Activated T-cell treated with anti-CD3 and anti-CD28 coated beads for 4 hours (primary cell): ENCODE measurements at places on chromosomes 5 and 9.
A peak's percentile ranks its signal among the peaks of the same experiment; 100 is the strongest.

DNA sequence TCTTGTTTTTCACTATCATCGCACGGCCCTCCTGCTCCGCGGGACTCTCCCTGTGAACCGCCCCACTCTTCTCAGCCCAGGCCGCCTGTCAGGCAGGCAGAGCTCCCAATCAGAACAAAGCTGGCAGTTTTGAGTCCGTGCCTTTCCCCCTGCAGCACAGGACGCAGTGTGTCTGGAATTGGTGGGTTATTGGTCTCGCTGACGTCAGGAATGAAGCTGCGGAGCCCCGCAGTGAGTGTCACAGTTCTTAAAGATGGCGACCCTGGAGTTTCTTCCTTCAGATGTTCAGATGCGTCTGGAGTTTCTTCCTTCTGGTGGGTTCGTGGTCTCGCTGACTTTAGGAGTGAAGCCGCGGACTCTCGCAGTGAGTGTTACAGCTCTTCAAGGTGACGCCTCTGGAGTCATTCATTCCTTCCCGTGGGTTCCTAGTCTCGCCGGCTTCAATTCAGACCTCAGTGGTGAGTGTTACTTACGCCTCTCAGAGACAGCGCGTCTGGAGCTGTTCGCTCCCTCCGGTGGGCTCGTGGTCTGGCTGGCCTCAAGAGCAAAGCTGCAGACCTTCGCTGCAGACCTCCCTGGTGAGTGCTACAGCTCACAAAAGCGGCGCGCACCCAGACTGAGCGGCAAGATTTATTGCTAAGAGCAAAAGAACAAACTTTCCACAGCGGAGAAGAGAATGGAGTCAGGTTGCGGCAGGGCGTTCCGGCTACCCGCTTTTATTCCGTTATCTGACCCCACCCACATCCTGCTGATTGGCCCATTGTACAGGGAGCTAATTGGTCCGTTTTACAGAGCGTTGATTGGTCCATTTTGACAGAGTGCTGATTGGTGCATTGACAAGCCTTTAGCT, 7.4 kb downstream of the ZDHHC11B start:
- no peak for DNase-seq

GRCh38 chr5:89173528-89173927, 290.5 kb upstream of the MEF2C start:
- no peak for DNase-seq

- DNase-seq: no peak
These were observed 803.5 kb downstream of the TLE1 start for GRCh38 chr9:80885894-80886293.

DNA sequence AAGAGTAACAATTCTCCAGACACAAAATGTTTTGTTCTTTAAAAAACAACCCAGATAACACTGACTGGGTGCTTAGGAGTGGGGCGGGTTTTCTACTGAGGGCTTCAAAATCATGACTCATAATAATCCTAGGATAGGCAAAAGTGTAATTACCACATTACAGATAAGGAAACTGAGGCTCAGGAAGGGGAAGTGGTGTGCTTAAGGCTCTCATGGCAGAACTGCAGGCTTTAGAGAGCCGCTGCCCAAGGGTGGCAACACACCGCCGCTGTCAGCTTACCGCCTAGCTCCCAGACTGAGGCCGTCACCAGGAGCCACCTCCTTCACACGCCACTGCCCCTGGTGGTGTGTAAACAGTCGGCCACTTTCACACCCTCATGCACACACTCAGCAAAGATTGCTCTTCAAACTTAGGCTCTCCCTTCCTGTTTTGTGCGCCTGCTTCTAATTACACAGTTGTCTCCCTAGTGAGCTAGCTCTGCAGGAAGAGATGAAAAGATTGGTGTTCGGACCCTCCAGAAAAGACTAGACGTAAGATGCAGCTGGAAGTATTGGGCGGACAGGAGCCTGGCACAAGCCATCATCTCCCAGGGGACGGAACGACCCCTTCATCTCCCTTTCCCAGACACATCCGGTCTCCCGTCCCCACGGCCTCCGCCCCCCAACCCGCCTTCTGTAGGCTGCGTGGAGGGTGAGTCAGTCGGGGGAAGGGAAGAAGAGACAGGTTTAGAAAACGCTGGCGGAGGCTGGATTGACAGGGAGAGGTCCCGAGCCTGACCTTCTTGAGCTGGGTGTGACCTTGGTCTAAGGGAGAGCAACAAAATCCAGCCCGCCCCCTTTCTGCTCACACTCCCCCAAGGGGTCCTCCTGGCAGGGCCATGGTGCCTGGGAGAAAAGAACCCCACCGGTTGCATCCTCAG, 162.7 kb downstream of the SYK start:
- DNase-seq: no peak

DNA sequence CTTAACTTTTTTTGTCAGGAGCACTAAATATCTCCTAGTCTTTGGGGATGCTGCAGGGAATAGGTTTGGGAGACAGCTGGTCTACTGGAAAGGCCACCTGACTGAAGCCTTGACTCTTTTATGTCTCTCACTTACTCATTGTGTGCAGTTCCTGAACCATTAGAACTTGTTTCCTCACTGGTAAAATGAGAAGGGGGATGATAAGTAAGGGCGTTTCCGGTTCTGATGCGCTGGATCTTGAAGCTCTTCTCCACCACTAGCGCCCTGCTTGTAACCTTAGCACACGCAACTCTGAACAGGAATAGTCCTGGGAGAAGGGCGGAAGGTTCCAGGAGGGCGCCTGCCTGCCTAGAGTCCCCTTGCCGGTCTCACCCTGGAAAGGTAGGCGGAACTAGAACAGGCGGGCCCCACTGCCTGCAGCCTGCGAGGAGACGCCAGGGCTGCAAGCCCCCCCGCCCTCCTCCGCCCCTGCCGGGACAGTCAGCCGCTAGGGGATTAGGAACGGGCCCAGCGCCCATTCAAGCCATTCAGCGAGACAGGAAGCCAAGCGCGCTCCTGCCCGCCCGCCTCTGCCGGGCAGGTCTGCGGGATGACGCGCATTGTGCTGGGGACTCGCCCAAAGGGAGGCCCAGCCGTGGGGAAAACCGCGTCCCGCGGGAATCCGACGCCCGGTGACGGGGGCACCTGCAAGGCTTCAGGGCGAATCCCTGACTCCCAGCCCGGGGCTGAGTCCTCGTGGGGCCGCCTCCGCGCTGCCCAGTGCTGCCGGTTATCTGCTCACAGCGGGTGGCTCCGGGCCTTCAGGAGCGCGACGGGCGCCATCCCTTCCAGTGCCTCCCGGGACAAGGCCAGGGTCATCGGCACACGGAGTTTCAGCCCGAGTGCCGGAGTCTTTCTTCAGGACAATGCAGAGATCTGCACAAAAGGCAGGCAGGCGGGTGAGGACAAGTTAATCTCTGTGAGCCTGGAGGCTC, 44.0 kb upstream of the XPA start:
- peak; percentile 5 for DNase-seq

DNA sequence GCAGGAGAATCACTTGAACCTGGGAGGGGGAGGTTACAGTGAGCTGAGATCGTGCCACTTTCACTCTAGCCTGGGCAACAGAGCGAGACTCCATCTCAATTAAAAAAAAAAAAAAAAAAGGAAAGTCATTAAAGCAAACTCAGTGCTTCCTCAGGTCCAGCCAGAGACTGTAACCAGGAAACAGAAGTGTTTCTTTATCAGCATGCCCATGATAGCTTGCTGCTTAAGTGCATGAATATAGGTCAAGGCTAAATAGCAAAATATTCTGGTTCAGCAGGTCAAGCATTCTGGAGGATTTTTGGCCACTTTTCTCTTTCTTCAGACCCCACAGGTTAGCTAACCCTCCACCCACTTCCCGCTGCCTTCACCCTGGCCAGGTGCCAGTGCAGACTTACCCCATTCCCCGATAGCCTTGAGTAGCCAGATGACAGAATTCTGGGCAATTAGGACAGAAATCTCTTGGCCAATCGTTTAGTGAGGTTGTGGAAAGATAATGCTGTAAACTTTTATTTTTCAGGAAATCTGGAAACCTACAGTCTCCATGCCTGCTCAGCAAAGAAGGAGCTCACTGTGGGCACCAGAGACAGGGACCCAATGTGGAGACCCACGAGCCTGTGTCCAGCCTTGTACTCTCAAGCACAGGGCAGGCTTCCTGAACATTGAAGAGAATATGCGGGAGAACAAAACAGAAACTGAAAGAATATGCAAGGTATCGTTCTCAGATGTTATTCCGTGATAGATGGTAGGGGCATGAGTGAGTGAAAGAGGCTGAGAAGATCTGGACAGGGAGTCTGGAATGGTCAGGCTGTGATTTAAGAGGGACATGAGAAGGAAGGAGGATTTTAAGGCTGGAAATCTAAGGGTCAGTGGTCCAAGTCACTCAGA, 4.2 kb upstream of the UGT3A2 start:
- no peak for DNase-seq

GRCh38 chr5:52893105-52893504, 96.0 kb upstream of the ITGA2 start:
- DNase-seq: no peak

- DNase-seq: peak; percentile 61
These were observed 19.3 kb downstream of the CDKN2A start for GRCh38 chr9:21974722-21975409.

GRCh38 chr5:139844472-139845145, 49.0 kb downstream of the PSD2 start:
- DNase-seq: peak; percentile 57

GRCh38 chr5:81506900-81507588, 113.1 kb upstream of the ACOT12 start:
- DNase-seq: no peak

- DNase-seq: no peak
These were observed 65.3 kb upstream of the ADAMTS2 start for GRCh38 chr5:179410291-179411160.

GRCh38 chr5:71839096-71839884, 120.2 kb downstream of the CARTPT start:
- DNase-seq: no peak

DNA sequence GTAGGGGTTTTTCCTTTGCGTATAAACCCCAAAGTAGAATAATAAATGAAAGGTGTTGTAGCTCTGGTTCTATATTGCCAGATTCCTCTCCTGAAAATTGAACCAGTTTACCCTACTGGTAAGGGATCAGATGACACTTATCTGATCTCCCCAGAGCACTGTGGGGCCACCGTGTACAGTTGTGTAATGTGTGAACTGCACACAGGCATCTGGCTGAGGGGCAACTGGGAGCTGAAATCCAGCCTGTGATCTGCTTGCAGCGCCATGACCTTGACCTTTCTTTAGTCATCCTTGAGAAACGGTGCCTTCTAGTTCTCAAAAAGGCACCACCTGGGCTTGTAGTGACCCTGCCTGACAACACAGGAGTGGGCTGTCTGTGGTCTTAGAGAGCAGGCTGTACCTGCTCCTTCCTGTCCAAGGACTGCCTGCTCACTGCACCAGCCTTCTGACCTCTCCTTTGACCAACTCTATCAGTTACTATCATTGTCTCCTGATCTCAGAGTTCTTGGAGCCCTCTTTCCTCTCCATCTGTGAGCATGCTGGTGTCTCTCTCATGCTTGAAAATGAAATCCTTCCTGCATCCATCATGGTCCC, 40.2 kb downstream of the PDE6A start:
- no peak for DNase-seq

- DNase-seq: no peak
These were observed 10.6 kb upstream of the NR3C1 start for GRCh38 chr5:143413958-143414669.

GRCh38 chr9:129500161-129500862, 120.6 kb downstream of the C9orf50 start:
- DNase-seq: no peak

DNA sequence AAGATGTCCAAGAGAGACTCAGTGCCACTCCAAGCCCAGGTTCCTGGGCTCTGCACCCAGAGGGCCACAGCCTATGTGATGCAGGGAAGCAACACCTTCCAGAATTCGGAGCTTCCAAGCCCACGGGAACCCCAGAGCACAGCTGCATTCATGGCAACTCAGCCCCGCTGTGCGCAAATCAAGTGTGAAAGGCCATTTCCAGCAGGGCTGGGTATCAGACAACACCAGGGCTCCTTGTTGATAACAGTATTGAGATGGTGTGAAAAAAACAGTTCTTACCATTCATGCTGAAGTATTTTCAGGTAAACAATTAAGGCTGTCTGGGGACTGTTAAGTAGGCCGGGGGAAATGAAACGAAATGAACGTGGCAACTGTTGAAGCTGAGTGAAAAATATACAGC, 10.1 kb downstream of the ROR2 start:
- no peak for DNase-seq

GRCh38 chr9:35627575-35627974, 9.4 kb upstream of the CD72 start:
- no peak for DNase-seq

GRCh38 chr5:36631154-36631553, 24.7 kb downstream of the SLC1A3 start:
- DNase-seq: no peak

DNA sequence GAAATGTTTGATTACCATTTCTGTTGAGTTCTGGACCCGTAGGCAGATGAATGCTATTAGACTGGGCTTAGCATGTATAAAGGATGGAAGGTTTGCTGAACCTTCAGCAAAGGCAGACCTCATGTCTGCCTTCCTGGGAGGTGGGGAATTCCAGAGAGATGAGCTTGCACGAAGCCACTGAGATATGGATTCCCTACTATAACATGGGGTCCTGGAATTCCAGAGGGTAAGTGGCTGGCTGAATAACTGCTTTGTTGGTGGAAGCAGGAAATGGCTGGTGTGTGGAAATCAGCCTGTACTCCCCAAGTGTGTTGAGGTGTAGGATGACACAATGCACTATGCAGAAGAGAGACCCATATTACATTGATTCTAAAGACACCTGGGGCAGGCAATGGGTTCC, 526.4 kb downstream of the CTNND2 start:
- DNase-seq: no peak

- no peak for DNase-seq
These were observed 19.7 kb downstream of the ANXA2R start for GRCh38 chr5:43020399-43020746.

GRCh38 chr5:160185626-160186360, 43.5 kb upstream of the FABP6 start:
- DNase-seq: no peak

- no peak for DNase-seq
These were observed 967.2 kb downstream of the TLE4 start for GRCh38 chr9:80538976-80539375.

DNA sequence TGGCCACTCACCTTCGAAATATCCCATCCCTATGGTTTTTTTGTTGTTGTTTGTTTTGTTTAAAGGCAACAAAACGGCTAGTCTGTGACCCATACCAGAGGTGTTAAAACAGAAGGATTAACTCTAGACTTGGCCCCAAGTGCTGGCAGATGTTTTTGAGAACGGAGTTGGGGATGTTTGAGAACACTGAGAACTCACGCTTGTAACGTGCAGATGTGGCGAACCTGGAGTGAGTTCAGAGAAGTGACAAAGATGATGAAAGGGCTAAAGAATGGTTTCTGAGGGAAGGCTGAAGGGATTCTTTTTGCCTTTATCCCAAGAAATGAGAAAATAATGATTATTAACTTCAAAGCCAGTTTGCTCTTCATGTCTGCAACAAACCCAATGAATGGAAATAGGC, 286.5 kb downstream of the ZNF608 start:
- DNase-seq: no peak

- DNase-seq: no peak
These were observed 107.4 kb downstream of the MCTP1 start for GRCh38 chr5:95177456-95177855.

- DNase-seq: no peak
These were observed 1.3 kb upstream of the NRARP start for GRCh38 chr9:137303151-137303892.
